AG09319 (cell line): ENCODE measurements at places on chromosomes 1 and 21.
A peak's percentile ranks its signal among the peaks of the same experiment; 100 is the strongest.

DNA sequence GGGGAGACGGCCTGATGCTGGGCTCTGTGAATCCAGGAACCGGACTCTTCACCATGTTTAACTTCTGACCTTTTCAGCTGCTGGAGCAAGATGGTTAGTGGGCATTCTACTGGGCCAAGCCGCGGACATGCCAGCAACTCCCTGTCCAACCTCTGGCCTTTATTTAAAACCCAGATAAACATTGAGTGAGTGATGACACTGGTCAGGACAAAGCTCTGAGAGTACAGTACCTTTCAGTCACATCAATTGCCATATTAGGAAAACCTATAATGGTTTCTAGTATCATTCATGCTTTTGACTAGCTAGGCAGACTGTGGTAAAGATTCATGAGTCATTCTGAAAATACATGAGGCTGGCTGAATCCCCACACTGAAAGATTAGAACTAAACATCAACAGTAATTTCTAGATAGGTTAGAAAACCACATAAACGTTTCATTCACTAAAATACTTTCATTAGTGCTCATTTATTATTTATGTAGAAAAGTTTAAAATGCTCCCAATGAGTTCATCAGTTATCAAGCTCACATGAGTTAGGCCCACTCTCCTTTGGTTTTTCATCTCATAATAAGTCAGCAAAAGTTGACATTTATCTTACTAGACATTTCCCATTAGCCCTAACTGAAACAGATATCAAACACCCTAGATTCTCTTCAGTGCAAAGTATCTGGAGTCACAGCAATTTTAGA is 7.1 kb upstream of the ACTA1 start:
- DNase-seq = peak; percentile 30

DNA sequence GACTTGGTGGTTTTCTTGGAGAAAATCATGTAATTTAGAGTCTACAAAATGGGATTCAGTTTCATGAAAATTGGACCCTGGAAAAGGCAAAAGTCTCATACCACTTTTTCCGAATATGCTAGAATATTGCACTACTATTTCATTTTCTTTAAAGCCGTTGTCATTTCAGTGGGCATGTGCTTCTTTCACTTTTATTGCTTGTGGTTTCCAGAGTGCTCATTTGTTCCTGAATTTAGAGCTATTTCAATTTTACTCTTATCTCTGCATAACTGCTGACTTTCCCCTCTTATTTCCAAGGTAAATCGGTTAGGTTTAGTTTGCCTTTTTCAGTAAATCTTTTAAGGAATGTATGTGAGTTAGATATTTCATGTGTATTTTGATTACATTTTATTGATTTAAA is 11.6 kb downstream of the HHAT start:
- DNase-seq = no peak

- peak; percentile 73 for DNase-seq
Observed at GRCh38 chr21:37452227-37452626, 85.7 kb downstream of the DYRK1A start.

DNA sequence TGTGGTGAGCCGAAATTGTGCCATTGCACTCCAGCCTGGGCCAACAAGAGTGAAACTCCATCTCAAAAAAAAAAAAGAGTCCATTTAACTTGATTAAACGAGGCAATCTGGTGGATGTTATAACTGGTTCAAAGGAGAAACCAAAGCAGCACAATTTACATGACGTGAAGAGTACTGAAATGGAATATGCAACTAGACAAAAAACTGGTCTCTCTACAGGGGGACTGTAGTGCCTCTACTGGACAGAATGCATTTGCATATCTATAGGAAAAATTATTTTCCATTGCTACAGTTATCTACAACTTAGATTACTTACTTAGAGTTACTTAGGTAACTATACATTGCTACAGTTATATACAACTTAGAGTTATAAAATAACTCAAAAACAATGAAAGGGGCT is 2.7 kb upstream of the CAPN2 start:
- no peak for DNase-seq

GRCh38 chr1:215761446-215761845 is 194.3 kb downstream of the KCTD3 start:
- no peak for DNase-seq

- DNase-seq = no peak
Observed at GRCh38 chr1:220527279-220527907, 543 bp upstream of the MARK1 start.

GRCh38 chr1:52579415-52579814 is 22.8 kb upstream of the GPX7 start:
- no peak for DNase-seq

DNA sequence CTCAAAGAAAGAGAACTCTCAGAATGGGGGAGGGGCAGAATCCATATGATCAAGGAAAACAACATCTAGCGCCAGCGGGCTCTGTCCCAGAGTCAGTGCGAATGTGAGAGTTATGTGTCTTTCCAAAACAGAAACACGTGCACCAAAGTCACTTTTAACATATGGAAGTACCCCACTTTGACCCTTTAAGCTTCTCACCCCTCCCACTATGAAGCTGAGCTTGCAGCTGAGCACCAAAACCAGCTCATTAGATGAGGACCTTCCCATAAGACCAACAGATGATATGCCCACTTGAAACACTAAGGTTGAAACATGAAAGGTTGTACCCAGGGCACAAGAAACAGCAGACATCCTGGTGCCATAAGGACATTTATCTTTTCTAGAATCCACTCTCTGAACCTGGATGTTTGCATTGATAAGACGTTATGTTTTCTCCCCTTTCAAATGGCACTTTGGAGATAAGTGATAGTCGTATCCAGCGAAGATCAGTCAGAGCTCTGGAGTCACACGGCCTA is 171.0 kb downstream of the TGFBR3 start:
- no peak for DNase-seq

DNA sequence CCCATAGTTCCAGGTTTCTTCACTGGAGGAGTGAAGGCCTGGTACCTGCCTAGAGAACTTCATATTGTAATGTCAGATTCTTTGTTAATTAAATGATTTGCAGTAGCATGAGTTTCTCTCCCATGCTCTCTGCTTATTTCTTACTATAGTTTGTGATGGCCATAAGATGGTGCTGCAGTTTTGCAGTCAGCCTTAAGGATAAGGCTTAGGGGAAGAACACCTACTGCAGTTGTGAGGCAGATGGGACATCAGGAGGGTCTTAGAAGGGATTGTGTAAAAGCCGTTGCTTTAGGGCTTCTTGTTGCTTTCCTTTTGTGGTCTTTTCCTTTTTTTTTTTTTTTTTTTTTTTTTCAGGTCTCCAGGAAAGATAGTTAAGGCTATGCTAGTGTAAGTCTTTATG is 61.8 kb downstream of the MACF1 start:
- no peak for DNase-seq
